AG04450 (cell line): ENCODE measurements at places on chromosomes 11 and 22.

DNA sequence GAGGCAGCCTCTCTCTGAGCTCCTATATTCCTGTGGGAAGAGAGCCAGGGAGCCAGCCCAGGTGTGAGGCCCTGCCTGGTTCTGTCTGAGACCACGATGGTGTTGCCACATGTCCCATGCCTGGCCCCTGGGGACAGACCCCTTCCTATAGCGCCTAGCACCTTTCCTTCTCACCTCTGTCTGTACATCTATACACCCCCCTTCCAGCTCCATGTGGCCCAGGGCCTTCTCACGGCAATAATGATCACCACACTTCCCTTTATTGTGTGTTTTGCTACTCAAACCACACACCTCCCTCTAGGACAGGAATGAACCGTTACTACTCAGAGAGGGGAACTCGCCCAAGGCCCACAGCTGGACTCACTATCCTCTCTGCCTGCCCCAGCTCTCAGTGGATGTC, 12.8 kb downstream of the CD82 start:
- DNase-seq = no peak

- DNase-seq = no peak
Observed at GRCh38 chr22:25749420-25750169, 7.6 kb downstream of the MYO18B start.

DNA sequence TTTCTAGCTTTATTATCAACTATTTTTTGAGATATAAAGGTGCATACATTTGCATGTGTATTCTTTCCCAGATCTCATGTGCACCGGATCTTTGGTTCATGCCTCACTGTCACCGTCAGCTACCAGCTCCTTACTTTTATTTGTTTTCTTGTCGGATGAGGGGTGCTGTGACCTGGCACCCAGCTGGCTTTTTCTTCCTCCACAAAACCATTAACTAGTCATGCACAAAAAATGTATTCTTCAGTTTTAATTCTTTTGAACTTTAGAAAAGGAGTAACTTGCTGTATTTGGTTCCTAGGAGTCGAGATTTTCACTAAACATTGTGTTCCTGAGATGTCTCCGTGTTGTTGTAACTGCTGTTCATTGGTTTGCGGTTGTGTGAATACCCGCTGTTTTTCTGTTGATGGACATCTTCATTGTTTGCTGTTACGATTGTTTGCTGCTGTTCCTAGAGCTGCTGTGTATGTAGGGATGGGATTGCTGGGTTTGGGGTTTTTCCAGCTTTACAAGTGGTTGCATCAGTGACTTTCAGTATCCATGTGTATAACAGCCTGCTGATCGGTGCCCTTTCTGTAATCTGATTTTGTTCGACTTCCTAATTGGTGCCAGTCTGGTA, 39.4 kb downstream of the MOV10L1 start:
- DNase-seq = no peak

DNA sequence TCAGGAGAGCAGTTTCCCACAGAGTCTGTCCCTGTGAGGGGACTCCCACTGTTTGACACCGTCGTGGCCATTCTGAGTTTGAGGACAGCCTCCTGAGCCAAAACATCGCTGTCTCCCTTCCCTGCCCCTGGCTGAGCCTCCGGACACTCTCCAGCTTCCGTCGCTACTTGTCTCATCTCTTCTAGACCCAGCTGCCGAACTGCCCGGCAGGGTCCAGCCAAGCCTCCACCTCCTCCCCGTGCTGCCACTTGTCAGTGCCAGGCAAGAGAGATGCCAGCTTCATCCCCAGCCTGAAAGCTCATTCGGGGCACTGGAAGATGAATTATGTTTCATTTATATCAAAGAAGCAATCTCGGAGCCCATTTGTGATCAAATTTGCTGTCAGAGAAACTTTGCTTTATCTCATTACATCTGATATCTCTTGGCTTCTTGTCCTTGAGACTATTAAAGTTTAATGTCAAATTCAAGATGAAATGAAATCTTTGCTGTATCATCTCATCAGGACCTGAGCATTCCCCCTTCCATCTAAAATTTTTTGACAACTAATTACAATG, 283.9 kb downstream of the BUD13 start:
- no peak for DNase-seq
